ENCODE measurements at places on chromosomes 16 and 17.

DNA sequence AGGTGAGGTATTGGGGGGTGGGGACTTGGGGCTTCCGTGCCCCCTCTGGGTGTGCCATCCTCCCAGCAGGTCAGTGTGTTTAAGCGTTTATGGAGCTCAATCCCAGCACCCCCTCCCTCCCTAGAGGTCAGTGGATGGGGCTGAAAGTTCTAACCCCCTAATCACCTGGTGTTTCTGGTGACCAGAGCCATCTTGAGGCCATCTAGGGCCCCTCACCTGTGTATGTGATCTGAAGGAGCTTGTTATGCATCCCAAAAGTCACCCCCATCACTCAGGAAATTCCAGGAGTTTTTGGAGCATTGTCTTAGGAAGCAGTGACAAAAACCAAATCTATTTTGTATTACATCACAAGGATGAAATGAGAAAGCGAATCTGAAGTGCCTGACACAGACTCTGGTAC is 67.8 kb upstream of the NOL11 start:
- DNase-seq = no peak

DNA sequence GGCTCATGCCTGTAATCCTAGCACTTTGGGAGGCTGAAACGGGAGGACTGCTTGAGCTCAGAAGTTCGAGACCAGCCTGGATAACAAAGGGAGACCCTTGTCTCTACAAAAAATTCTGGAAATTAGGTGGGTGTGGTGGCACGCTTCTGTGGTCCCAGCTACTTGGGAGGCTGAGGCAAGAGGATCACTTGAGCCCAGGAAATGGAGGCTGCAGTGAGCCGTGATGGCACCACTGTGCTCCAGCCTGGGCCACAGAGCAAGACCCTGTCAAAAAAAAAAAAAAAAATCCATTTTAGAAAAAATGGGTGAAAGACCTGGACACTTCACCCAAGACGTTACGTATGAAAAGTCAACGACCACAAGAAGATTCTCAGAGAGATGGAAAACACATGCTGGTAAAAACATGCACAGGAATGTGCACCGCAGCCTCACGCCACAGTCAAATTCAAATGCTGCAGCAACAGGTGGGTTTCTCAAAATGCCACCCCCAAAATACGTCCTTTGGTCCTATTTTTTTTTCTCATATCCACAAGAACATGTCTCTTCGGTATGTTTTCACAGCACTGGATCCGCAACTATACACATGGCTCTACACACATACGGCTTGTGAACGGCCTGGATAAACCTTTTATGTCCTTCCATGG is 17.1 kb downstream of the CSNK1D start:
- DNase-seq = no peak

DNA sequence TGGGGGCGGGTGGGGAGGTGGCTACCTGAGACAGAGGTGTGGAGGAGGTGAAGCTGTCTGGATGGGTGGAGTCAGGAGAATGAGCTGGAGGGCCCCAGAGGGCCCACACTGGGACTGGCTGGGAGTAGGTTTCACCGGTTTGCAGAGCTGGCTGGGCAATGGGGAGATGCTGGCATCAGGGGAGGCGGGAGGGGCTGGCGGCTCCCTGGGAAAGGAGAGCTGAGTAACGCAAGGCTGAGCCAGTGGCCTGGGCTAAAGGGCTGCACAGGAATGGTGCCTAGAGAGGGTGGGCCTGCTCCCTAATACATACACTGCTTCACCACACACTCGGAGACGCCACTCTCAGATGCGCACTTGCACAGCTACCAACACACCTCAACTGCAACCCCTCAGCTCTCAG is 12.4 kb downstream of the P3H4 start:
- no peak for DNase-seq

DNA sequence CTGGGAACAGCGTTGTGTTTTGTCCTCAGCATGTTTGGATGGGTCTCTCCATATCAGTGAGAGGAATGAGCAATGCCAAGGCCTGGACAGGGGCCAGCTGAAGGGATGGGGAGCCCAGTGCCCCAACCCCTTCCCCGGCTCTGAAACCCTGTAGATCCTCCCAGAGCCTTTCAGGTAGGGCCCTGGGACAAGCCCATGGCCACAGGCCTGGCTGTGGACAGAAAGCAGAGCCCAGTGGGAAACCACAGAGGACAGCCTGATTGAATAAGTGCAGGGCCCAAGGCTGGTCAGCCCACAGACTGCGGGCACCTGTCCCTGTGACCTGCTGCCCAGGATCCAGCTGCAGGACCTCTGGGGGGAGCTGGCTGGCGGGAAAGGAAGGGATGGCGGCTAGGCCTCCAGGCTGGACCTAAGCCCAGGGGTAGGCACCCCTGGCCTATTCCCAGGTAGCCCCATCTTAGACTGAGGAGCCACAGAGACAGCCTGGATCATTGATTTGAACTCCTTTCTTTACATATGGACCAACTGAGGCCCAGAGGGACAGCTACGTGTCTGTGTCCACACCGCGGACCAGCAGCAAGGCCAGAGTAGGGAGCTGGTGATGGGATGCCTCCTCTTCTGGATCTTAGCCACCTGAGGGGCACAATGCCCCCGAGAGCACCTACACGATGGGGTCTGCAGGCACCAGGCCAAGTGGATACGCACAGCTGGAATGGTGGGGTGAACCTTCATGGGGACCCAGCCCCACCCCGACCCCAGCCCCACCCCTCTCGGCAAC is 1.3 kb downstream of the CCDC102A start:
- DNase-seq = no peak

DNA sequence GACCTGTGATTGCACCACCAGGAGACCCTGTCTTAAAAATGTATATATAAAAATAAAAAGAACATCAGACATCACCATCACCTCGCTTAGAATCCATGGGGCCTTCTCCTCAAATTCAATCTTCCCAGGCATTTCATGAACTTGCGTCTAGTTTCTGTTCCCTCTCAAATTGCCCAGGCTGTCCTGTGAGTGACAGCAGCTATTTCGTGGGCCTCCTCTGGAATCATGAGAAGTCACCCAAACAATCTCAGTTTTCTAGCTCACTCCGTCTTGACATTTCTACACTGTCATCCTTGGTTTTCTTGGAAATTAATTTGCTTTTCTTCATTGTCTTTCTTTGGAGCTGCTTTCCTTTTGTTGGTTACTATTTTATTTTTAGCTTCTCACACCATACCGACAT is 7.3 kb downstream of the SLC52A1 start:
- DNase-seq = no peak

- no peak for DNase-seq
These were observed 18.0 kb upstream of the ABCA5 start for GRCh38 chr17:69344939-69345338.

GRCh38 chr16:68236826-68237242 is 907 bp upstream of the ESRP2 start:
- DNase-seq = no peak

DNA sequence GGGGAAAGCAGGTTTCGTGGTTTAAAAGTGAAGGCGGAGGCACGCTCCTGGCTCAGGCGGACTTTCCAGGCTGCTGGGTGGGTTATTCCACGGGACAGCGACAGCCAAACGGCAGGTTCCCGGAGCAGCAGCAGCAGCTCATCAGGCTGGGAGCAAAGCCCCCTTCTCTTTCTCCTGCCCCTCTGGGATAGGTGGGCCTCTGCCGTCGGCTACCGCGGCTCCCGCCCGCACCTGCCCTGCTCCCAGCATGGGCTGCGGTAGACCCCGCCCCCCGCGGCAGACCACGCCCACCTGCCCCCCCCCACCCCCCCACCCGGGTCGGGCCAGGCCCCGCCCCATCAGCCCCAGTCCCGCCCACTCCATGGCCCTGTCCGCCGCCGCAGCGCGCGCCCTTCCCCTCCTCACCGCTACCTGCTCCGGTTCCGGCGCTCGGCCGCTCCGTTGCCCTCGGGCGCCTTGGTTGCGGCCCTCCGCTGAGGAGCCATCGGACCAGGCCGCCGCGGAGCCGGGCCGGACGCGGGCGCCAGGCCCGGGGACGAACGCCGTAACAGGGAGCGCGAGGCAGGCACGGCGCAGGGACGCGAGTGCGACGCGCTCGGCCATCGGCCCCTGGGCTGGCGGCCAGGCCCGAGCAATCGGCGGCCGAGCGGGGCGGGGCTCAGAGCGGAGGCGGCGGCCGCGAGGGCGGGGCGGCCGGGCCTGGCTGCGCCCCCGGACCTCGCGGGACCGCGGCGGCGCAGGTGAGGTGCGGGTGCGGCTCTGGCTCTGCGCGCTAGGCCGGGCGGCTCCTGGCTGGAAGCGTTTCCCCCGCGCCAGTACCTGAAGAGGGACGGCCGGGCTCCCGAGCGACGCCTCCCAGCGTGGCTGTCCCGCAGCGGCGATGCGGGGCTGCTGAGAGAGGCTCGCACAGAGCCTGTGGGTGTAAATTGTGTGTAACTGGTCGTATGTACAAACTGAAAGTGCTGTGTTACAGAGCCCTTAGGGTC is at the start of the genes HEXD and OGFOD3:
Gene HEXD (plus strand): TSS at position 347 of the 986 bp plus-strand sequence. CDS start 1,453 bp downstream, outside the sequence.
Gene OGFOD3 (minus strand): TSS at position 586 of the 986 bp plus-strand sequence. CDS start 101 bp downstream, at position 485.
- DNase-seq = peak; percentile 82

- no peak for DNase-seq
These were observed 695.3 kb downstream of the WWOX start for GRCh38 chr16:78794581-78795250.

DNA sequence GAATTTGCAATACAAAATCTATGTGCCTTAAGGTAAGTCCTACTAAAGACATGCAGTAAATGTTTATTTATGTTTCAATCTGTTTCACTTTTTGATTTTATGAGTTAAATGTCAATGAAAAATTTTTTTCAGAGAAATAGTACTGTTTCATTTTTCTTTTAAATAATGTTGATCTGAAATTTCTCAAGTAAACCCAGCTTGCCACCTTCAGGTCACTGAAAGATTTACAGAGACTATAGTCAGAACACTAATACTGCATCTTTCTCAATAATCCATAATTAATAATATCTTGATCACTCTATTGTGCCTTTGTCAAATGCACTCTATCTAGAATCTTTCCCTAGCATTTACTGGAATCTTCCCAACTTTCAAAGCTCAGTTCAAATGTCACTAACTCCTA is 6.5 kb upstream of the DHX40 start:
- DNase-seq = peak; percentile 7

DNA sequence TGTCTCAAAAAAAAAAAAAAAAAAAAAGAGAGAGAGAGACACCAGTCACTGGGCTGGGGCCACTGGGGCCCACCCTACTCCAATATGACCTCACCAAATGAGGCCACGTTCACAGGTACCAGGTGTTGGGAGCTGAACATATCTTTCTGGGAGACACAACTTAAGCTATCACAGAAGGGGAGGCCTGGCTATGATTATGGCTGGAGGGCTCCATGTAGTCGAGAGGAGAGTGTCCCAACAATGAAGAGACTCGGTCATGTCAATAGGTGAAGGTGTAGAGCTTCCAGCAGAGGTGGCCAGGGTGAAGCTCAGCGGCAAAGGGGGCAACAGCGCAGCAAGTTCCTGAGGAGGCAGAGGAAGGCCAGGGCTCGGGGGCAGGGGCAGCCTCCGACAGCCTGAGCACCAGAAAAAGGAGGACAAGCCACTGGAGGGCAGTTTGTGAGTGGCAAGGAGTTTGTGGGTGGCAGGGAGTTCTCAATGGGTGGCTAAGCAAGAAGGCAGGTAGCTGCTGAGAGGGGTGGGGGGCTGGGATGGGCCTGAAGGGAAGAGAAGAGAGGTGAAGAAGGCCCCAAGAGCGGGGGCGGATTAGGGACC is 28.0 kb downstream of the ABCC3 start:
- no peak for DNase-seq

GRCh38 chr17:9120471-9120870 is 99.2 kb downstream of the NTN1 start:
- no peak for DNase-seq

- DNase-seq = no peak
These were observed 6.6 kb upstream of the ATP6V0C start for GRCh38 chr16:2507052-2507659.

DNA sequence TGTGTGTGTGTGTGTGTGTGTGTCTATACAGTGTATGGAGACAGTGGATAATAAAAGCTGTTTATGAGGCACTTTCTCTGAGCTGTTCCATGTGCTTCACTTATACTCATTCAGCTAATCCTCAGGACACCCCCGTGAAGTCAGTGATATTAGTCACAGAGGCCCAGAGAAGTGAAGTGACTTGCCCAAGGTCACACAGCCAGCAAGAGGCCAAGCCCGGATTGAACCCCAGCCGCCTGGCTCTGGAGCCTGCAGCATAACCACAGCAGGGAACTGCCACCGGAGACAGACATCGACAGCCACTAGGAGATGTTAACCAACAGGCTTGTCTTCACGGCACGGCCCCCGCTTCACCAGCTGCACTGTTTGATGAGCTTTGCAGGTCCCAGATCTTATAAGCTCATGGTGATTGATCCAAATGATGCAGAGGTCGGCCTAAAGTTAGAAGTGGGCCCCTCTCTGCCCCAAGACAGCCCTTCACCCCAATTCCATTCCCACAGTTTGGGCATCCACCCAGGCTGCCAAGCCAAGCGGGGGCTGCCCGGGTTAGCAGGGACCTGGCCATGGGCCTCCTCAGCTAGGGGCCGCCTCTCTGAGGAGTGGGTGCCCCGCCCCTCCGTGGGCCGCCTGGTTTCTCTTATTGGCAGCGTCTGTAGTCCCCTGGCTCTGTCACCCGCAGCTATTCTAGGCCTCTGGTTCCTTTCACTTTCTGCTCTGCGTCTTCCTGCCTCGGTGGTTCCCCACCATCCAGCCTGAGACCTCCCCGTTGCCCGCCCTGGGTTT is 30.9 kb downstream of the SOCS1 start:
- DNase-seq = no peak

DNA sequence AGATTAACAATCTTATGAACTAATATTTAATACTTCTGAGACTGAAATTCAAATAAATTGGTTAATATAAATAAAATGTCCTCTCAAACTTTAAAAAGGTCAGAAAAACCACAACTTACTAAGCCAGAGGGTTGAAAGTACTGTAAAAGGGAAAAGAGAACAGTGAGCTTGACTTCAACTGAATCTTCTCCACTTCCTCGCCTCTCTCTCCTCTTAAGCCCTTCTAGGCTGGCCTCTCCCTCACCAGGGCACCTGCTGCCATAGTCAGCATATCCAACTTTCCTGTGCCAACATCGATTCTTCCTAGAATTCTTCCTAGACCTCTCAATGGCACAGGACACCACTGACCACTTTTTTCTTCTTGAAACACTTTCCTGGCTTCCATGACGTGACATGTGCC is 19.4 kb downstream of the GNA13 start:
- no peak for DNase-seq

DNA sequence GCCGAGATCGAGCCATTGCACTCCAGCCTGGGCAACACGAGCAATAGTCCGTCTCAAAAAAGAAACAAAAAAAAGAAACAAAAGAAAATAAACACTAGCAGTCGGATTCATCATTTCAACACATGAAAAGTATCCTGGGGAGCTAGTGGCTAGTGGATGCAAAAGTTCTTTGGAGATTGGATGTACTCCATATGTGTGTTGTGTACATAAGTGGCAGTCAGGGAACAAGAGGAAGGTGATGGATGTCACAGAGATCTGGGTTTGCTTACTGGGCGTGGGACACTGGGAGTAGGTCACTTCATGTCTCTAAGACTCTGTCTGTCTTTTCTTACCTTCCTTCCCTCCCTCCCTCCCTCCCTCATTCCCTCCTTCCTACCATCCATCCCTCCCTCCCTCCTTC is 35.4 kb downstream of the MRC2 start:
- DNase-seq = no peak
